ENCODE measurements at places on chromosomes 4 and X. TPM values are rescaled to one million over a fixed set of nuclear protein-coding genes. Genes with fewer than 3 reads are reported as not detected.

The MID2 gene
- total RNA-seq: 7.3 TPM

The MAGED4 gene
- 1.6 TPM for total RNA-seq

The CFAP47 gene
- not detected for total RNA-seq

The KLB gene
- not detected for total RNA-seq

The ANTXR2 gene
- 3.8 TPM for total RNA-seq

The NSUN7 gene
- 0.23 TPM for total RNA-seq

The EIF2S3 gene
- 336 TPM for total RNA-seq

The SLITRK4 gene
- not detected for total RNA-seq

The P2RY10 gene
- total RNA-seq: 65.7 TPM

The BRS3 gene
- not detected for total RNA-seq

The BCORL1 gene
- 8.3 TPM for total RNA-seq

The GAGE12H gene
- total RNA-seq: not detected

The CXorf49 gene
- not detected for total RNA-seq

Data from activated CD4-positive, alpha-beta T cell treated with anti-CD3 and anti-CD28 coated beads for 36 hours (primary cell).